ENCODE measurements at places on chromosomes 13 and 19. TPM values are rescaled to one million over a fixed set of nuclear protein-coding genes. Genes with fewer than 3 reads are reported as not detected.

SYT3 gene
- not detected for total RNA-seq

PPP1R15A gene
- total RNA-seq = 221 TPM

CCDC8 gene
- 14.9 TPM for total RNA-seq

HSH2D gene
- not detected for total RNA-seq

NUDT15 gene
- total RNA-seq = 7.2 TPM

ZNF829 gene
- total RNA-seq = 4.4 TPM

ZNF724 gene
- 0.22 TPM for total RNA-seq

CHST8 gene
- not detected for total RNA-seq

RAB3A gene
- total RNA-seq = 2.0 TPM

HRC gene
- not detected for total RNA-seq

Measured in placental pericyte (primary cell).